Activated CD4-positive, alpha-beta T cell treated with anti-CD3 and anti-CD28 coated beads for 4 hours (primary cell): ENCODE measurements at places on chromosomes 3 and 15.

- no peak for DNase-seq
Measured at GRCh38 chr15:63192619-63193206, 3.3 kb downstream of the RAB8B start.

- no peak for DNase-seq
Measured at GRCh38 chr3:17259685-17260084, 374.9 kb downstream of the PLCL2 start.

DNA sequence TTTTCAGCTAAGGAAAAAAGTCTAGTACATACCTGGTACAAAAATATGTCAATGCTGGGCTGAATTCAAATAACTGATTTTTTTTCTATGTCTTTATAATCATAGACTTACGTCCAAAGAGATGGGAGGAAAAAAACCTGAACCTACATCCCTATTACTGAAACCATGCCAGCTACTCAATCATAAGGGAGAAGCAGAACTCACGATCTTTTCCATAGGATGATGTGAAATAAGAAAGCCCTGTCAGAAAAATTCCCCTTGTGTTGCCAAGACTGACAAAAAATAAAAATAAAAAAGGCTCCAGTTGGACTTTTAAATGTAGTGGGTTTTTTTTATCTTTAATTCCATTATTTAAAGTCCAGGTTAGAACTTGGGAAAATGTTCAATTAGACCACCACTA lies 3.3 kb downstream of the MSL2 start:
- DNase-seq, result no peak

- DNase-seq, result no peak
Measured at GRCh38 chr15:99729920-99730319, 3.3 kb downstream of the LYSMD4 start.

- DNase-seq, result no peak
Measured at GRCh38 chr3:153976891-153977554, 144.2 kb upstream of the ARHGEF26 start.

DNA sequence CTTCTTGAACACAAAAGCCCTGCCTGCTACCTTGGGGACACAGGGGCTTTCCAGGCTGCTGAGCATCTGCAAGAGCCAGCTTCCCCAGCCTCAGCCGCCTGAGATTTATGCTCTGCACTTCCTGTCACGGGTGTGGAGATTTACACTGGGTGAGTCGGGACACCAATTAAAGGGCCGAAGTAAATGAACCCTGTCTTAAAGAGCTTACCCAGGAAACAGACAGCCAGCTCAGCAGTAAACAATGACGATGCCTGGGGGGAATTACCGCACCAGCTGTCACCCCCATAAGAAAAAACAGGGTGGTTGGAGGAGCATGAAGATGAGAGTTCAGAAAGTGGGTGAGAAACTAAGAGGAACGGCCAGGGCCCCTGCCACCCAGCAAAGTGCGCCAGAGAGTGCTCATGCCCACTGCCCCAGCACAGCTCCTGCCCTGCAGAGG lies 37.5 kb upstream of the IQSEC1 start:
- DNase-seq, result no peak

- no peak for DNase-seq
Measured at GRCh38 chr3:13704174-13704573, 155.2 kb downstream of the FBLN2 start.

GRCh38 chr3:17830788-17831187 lies 88.4 kb upstream of the TBC1D5 start:
- DNase-seq, result no peak

GRCh38 chr3:106272302-106272701 lies 403.5 kb upstream of the CBLB start:
- no peak for DNase-seq

- no peak for DNase-seq
Measured at GRCh38 chr3:21481991-21482390, 269.0 kb downstream of the ZNF385D start.

GRCh38 chr15:25933456-25934158 lies 70.5 kb upstream of the ATP10A start:
- peak; percentile 63 for DNase-seq
